ENCODE measurements at places on chromosomes 6 and 20.

- no peak for DNase-seq
Measured at GRCh38 chr6:88629838-88630494, 333.5 kb downstream of the RNGTT start.

DNA sequence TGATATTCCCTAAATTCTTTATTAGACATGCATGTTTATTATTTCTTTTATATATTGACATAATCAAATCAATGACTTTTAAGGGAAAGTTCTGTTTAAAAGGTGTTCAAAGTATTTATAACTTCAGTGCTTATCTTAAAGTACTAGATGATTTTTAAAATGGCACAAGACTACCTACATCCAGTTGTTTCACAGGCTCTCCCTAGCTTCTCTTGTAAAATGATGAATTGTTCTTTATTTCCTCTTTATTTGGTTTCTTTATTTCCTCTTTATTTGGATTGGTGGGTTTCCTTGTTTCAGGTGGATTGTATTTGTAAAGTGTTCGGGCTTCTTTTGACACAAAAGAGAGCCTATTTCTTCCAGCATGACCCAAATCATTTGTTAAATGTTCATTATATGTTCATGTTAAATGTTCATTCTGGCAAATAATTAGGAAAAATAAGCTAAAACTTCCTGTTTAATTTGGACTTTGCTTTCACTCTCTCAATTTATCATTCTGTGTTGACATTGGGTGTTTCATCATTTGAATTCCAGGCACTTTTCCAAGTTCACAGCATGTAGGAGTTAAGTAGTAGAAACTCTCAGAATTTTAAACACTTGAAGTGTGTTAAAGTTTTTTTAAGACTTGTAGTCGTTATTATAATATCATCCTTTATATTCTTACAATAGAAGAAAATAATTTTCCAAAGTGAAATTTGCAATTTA lies 24.6 kb downstream of the MLIP start:
- DNase-seq = no peak

GRCh38 chr6:132392792-132393191 lies 8.5 kb downstream of the MOXD1 start:
- no peak for DNase-seq

- no peak for DNase-seq
Measured at GRCh38 chr6:82619573-82619972, 256.0 kb downstream of the TPBG start.

- DNase-seq = peak; percentile 46
Measured at GRCh38 chr20:57092112-57092899, 174.1 kb downstream of the BMP7 start.

DNA sequence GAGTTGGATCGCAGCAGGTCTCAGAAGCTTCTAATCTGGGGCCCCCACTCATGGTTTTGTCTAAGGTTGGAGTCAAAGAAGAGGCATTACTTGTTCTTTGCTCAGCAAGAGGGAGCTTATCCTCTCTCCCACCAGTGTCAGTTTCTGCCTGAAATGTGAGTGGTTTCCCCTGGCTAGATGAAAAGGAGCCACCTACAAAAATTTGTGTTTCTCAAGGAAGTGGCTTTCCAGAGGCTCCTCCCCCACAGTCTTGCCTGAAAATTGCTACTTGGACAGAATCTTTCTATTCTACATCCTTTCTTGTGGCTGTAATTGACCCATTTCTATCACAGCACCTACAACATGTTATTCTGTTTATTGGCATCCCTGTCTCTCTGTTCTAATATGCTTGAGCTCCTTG lies 37.9 kb downstream of the SCML4 start:
- no peak for DNase-seq

DNA sequence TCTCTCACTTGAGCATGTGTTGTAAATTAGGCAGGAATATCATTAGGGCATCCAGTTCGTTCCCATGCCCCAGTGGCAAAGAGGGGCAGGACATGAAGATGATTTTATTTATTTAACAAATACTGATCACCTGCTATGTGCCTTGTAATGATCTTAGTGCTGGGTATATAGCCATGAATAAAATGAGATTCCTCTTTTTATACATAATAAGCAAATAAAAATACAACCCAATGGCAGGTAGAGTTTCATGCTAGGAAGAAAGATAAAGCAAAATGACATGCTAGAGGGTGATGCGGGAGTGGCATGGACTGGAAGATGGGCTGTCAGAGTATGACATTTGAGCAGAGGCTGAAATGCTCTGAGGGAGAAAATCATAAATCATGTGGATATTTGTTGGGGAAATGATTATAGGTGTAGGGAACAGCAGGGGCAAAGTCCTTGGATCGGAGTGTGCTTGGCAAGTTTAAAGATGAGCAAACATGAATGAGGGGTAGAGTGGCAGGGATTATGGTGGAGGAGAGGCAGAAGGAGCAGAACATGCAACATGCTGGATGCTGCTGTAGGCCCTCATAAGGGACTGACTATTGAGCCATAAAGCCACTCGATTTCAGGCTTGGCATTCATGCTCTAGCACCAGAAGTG lies 342.1 kb downstream of the PLCB1 start:
- no peak for DNase-seq

All from activated CD8-positive, alpha-beta memory T cell treated with anti-CD3 and anti-CD28 coated beads, Interleukin-2, amount 50 U/mL, for 4 hours (primary cell).